ENCODE measurements at places on chromosomes 7 and 10. TPM values are rescaled to one million over a fixed set of nuclear protein-coding genes. Genes with fewer than 3 reads are reported as not detected.

GRCh38 chr7:3120513-3120912 is 76.8 kb upstream of the CARD11 start:
- ATAC-seq, result no peak

GRCh38 chr7:134333943-134334342 is 17.2 kb upstream of the SLC35B4 start:
- ATAC-seq, result no peak

DNA sequence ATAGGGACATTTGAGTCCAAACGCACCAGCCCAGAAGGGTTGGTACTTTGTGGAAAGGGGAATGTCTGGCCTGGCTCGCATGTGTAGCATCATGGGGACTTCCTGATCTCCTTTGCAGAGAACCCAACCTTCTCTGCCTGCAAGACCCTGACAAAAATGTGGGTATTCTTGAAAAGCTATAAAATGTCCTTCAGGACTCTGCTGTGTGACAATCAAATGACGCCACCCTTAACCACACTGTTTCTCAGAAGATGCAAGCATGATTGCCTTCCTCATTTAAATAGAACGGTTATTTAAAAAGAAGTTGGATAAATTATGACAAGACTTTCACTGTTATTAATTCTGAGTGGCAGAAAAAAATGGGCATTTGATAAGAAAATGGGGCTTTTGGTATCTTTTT is 15.1 kb upstream of the GPR15LG start:
- ATAC-seq, result no peak

- no peak for ATAC-seq
Measured at GRCh38 chr7:762885-763284, 35.8 kb upstream of the PRKAR1B start.

DNA sequence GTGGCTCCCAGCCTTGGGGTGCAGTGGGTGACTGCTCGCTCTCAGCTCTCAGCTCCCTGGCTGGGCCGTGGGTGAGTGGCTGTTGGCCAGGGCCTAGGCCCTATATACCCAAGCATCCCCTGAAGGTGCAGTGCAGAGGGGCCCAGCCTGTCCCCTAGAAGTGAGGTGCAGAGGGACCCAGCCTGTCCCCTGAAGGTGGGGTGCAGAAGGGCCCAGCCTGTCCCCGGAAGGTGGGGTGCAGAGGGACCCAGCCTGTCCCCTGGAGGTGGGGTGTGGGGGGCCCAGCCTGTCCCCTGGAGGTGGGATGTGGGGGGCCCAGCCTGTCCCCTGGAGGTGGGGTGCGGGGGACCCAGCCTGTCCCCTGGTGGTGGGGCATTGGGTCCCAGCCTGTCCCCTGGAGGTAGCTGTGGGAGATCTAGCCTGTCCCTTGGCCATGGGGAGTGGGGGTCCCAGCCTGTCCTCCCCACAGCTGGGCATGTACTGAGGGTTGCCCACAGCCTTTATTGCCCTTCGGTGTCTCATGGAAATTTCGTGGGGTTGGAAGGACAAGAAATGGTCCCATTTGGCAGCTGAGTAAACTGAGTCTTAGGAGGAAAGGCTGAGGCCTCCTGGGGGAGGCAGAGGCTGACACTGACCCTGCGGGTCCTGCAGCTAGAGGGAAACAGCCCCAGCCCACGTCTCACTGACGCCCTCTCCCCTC is 17.5 kb upstream of the LFNG start:
- no peak for ATAC-seq

- ATAC-seq, result no peak
Measured at GRCh38 chr10:79339266-79339665, 8.0 kb upstream of the PPIF start.

DNA sequence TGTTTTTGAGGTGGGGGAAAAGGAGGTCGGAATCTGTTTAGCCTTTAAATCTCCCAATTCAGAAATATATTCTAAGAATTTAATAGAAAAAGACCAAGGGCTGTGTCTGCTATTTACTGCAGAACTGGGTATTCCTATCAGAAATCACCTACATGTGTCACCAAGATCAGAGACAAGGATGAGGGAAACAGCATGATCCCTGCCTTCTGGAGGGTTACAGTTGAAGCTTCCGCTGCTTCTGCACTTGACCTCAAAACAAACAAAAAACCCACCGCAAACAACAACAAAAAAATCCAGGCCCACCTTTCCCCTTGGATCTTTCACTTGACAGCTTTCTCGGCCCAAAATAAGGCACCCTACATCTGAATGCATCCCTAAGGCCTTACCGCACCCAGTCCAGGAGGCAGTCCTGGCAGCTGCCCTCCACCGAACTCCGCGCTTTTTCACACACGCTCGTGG is 750 bp upstream of the CDK14 start:
- peak; percentile 34 for ATAC-seq

The SKIDA1 gene
- 0.81 TPM for total RNA-seq

DNA sequence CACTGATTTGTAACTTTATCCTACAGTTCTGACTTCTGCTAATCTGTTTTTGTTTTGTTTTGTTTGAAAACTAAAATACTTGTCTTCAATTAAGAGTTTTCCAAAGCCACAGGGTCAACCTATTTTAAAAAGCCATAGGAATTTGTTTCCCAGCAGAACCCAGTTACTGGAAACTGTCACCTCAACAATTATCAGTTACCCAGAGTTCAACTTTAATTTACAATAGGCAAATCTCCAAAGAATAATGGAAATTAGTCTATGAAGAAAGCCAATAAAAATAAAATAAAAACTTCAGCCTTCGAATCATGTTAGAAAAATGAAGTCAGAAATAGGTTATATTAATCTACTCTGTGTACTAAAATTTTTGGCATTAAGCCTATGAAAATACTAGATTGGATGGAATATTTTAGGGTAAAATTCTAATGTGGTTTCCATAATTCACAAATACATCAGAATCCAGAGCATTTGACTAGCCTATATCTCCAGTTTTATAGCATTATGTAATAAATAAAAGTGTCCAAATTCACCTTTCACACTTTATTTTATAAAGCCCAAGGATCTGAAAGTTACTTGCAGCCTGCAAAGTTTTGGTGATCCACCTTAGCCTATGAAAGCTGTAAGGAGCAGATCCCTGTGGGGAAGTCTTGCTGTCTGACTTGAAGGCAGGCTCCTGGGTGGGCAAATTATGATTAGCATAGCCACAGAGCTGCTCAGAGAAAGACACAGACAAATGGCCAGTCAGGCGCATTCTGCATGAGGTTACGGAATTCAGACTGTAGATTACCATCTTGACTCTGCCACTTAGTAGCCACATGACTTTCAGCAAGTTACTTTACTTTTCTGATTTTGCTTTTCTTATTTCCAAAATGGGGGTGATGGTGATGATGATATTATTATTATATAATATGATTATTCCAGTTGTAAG is 250.0 kb upstream of the HGF start:
- no peak for ATAC-seq

The CRPPA gene
- 3.1 TPM for total RNA-seq

- no peak for ATAC-seq
Measured at GRCh38 chr10:110802090-110802489, 69.6 kb upstream of the PDCD4 start.

The LIPA gene
- 15.7 TPM for total RNA-seq

The PAX4 gene
- not detected for total RNA-seq

The C7orf57 gene
- total RNA-seq, result not detected

The CHN2 gene
- total RNA-seq, result 10.3 TPM

DNA sequence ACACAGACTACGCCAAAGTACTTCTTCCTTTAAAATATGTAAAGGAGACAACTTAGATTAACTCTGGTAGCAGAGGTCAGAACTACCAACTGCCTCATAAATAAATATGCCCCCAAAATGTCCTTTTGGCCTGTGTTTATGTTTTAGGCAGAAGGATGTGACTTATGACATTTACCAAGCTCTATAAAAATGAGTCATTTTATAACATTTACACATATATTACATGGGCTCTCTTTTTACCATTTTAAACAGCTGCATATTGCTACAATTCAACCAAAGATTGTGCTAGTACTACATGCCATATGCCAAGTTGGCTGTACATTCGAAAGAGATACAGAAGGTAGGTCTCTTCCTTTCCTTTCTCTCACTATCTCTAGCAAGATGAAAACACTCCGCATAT is 12.4 kb downstream of the ABLIM1 start:
- no peak for ATAC-seq

GRCh38 chr10:80408242-80409101 is at the start of gene PRXL2A:
Gene PRXL2A, plus strand, starts transcription at chr10:80408551. Its CDS starts 11,917 bp downstream, at chr10:80420468.
- ATAC-seq, result peak; percentile 88

DNA sequence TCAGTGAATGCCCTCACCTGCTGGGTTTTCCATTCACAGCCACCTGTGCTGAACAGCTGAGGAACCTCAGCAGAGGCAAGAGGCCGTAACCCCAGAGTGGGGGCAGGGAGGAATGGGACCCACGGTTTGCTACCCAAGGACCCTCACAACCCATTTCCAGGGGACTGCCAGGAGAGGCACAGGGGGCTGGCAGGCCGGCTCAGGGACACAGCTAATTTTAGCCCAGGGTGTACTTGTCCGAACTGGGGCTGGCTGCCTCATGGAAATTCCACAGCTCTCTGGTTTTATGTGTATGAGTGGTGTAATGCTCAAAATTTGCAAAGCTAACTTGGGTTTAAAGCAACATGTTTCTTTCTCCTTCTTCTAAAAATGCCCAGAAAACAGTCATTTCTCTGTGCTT is 42.2 kb downstream of the MINDY4 start:
- ATAC-seq, result peak; percentile 46

DNA sequence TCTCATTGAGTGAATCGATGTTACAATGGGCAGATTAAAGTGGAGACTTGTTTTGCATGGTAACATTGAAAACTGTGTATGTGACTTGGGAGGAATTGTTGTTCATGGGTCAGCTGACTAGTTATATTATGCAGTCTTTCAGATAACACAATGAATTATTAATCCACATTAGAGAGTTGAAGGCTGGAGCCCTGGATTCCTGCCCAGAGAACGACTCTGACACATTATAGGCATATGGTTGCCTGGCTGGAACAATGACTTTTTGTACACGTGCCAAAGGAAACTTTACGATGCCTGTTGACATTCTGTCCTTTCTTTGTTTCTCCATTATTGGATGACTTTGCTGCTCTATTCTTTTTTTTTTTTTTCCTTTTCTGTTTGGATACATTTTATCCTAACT is 52.3 kb upstream of the TMEM229A start:
- no peak for ATAC-seq

The LRRC4 gene
- 0.82 TPM for total RNA-seq

The PON1 gene
- total RNA-seq, result not detected

The CYP26A1 gene
- total RNA-seq, result not detected

- no peak for ATAC-seq
Measured at GRCh38 chr10:88008866-88009470, 145.5 kb downstream of the PTEN start.

- ATAC-seq, result no peak
Measured at GRCh38 chr10:11959966-11960365, 82.6 kb downstream of the UPF2 start.

DNA sequence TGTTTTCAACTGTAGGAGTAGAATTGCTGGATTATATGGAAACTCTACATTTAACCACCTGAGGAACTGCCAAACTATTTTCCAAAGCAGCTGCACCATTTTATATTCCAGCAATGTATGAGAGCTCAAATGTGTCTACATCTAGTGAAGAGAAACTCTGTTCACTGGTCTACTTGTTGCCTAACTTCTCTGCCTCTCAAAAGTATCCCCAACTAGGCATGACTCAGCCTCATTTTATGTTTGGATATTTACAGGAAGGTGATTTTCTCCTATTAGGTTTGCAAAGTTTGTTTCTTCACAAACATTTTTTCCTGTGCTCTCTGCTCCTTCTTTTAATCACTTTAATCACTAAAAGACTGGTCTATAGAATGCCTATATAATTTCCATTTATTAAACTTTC is 37.1 kb upstream of the SRI start:
- ATAC-seq, result no peak

GRCh38 chr10:126110489-126111180 is 214.3 kb downstream of the FANK1 start:
- no peak for ATAC-seq

The ADAM22 gene
- 2.0 TPM for total RNA-seq

The CPN1 gene
- not detected for total RNA-seq

GRCh38 chr7:115005953-115006352 is 84.1 kb downstream of the MDFIC start:
- no peak for ATAC-seq

- no peak for ATAC-seq
Measured at GRCh38 chr10:88196291-88196690, 332.9 kb downstream of the PTEN start.

The IFIT1B gene
- total RNA-seq, result not detected

DNA sequence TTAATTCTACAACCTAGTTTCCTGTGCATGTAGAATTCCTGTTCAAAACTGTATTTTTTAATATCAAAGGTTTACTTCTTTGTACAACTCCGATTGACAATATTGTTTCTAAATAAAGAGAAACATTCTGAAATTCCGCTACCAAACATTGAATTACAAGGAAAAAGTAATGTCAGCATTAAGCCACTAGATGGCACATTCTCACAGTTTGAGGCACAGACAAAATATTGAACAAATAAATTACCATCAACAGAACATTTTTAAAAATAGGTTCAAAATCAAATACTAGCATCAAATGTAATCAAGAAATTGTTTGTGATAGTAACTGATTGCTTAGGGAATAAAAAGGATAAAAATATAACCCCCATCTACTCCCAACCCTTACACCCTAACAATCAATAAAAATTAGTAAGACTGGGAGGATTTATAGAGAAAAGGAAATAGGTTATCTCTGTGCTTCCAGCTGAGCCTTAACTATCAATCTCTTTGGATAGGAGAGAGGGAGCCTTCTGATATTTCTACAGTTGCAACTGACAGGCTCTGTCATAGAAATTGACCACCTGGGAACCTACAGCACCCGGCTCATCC is 86.6 kb upstream of the C7orf33 start:
- ATAC-seq, result no peak

The CLRN3 gene
- total RNA-seq, result not detected

- peak; percentile 62 for ATAC-seq
Measured at GRCh38 chr10:32932225-32932729, 25.8 kb downstream of the ITGB1 start.

DNA sequence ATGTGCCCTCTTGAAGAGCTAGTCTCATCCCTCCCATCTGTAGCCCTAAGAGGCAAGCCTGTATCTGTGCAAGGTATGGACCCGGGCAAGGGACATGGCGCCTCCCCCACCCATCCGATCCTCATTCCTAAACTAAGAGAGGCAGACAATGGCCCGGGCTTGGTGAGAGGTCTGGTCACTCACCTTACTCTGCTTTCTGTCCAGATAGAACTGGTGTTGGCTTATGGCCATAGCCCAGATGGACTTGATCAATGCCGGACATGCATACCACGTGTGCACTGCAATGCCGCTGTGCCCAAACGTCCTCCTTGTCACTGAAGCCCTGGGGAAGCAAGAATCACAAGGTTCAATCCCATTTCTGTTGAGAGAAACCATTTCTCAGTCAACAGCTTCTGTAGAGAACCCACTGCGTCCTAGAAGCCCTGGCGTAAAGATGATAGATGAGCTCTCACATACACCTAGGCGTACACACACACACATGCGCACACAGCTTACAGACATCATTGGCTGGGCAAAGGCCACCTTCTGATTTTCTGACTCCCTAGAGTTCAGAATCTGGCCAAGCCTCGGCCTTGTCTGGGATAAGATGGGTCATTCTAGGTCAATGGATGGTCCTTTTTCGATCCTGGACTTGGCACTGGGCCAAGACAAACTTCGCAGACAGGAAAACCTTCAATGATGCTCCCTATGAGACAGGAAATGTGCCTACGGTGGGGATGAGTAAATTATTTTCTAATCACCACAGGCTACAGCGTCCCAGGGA is 114.6 kb downstream of the PRPF18 start:
- no peak for ATAC-seq

Measured in gastroesophageal sphincter (tissue), 4 donors.